CD4-positive, alpha-beta T cell treated with Interleukin-17A for 4 hours (primary cell): ENCODE measurements at places on chromosomes 3 and 15.

- no peak for DNase-seq
These were observed 12.2 kb downstream of the H1-8 start for GRCh38 chr3:129555153-129555550.

DNA sequence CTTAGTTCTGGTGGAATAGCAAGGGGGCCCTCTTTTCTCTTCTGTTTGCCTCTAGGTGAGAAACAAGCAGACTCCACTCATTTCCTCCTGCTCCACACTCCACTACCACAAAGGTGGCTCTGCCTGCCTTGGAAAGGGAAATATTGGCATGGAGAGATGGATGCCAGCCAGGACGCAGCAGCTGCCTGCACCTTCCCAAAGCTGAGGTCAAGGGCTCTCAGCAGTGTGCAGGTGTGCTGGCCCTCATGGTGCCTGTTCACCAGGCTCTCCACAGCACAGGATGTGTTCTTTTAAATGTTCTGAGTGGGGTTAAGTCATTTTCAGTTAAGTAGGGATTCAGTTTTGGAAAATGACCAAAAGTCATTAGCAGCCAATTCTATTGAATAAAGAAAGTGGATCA, 211.2 kb upstream of the STRIT1 start:
- DNase-seq: no peak

DNA sequence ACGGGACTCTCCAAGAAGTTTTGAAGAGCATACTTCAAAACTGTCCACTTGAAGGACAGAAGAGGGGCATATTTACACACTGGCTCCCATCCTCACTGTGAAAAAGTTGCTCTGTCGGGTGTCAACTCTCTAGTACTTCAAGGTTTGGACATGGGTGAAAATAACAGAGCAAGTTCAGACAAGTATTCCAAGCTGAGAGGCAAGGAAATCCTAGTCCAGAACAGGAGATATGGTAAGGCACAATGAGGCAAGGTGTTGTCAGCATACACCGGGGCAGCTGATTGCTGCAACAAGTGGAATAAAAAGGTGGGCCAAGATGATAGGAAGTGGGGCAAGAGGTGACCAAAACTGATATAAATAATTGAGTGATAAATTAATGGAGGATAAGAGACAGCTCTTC, 4.8 kb upstream of the TFDP2 start:
- DNase-seq: no peak

- DNase-seq: no peak
These were observed 481.9 kb downstream of the FOXP1 start for GRCh38 chr3:71101626-71102025.

DNA sequence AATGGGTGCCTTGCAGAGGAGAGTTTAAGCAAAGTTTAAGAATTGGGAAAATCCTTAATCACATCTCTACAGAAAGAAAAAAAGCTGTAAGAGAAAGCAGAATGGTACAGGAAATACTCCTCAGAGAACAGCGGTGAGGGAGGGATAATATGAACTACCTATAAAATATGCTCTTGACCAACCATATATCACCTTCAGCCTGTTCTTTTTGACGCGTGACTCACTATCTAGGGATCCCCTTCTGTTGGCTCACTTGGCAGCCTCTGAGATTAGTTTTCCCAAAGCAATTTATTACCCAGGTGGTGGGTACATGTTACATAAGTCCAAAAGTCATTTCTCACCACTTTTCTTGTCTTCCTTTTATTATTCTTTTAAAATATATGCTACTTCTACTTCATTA, 97.7 kb downstream of the CNTN6 start:
- DNase-seq: no peak

DNA sequence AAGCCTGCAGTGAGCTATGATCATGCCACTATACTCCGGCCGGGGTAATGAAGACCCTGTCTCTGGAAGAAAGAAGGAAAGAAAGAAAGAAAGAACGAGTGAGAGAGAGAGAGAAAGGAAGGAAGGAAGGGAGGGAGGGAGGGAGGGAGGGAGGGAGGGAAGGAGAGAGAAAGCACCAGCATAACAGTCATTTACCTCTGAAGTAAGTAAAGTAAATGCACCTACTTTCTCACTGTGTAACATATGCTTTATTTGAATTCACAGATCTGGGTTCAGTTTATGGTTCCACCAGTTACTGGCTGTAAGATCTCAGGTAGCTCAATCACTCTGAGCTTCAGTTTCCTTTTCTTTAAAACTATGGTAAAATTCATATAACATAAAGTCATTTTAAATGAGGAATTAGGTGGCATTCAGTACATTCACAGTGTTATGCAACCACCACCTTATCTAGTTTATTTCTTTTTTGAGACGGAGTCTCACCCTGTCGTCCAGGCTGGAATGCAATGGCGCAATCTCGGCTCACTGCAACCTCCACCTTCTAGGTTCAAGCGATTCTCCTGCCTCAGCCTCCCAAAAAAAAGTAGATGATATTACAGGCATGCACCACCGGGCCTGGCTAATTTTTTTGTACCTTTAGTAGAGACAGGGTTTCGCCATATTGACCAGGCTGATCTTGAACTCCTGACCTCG, 16.1 kb upstream of the RAD54L2 start:
- DNase-seq: no peak

- no peak for DNase-seq
These were observed 100.4 kb downstream of the LSM3 start for GRCh38 chr3:14278799-14279625.

- DNase-seq: no peak
These were observed 420.1 kb downstream of the EDEM1 start for GRCh38 chr3:5607581-5607980.

DNA sequence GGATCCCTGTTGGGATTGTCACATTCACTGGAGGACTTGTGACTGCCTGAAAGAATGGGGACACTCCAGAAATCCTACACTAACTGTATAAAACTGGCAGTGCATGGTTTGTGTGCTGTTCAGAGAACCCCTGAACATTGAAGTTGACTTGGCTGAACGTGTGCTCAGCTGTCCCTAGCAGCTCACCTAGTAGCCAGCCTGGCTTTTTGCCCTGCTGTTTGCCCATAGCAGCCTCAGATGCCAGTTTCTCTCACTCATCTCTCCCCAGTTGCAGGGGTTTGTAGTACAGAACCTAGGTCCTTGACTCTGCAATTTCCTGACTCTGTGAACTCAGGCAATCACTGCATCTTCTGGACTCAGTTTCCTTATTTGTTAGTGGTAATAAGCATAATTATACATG, 63.0 kb downstream of the KCNAB1 start:
- DNase-seq: no peak

GRCh38 chr3:48039487-48040190, 23.4 kb upstream of the MAP4 start:
- DNase-seq: no peak

DNA sequence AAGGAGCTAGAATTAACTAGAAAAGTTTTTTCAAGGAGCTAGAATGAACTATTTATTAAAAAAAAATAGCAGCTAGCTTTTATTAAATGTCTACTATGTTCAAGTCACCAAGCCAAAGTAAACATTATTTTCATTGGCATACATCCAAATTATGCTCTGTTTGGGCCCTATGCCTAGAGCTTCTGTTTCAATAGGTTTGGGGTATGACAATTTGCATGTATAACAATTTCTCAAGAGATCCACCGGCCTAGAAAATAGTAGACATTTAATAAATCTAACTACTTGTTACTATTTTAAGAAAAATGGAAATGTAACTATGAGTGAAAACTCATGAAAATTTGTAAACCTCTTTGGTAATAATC, 8.0 kb downstream of the GABRR3 start:
- DNase-seq: no peak

GRCh38 chr3:148790851-148791735, 36.5 kb upstream of the CPB1 start:
- no peak for DNase-seq

GRCh38 chr3:183924543-183924942, 39.9 kb upstream of the PARL start:
- no peak for DNase-seq

DNA sequence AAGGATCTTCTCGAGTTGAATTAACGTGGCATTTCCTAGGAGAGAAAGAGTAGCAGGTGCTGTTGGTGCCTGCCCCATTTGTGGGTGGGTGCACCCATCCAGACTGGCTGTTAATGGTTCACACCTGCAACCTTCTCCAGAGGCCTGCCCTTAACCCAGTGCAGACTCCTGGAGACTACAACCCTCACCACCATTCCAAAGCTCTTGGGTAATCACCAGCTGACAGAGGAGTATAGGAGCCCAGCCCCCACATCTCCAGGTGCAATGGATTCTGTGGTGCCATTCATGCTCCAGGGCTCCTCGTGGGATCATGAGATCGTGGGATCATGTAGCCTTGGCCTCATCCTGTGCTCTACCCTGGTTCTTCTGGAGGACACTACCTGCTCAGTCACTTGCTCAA, 60.2 kb downstream of the SEMA5B start:
- DNase-seq: no peak
